ENCODE measurements at places on chromosomes 4 and X.

DNA sequence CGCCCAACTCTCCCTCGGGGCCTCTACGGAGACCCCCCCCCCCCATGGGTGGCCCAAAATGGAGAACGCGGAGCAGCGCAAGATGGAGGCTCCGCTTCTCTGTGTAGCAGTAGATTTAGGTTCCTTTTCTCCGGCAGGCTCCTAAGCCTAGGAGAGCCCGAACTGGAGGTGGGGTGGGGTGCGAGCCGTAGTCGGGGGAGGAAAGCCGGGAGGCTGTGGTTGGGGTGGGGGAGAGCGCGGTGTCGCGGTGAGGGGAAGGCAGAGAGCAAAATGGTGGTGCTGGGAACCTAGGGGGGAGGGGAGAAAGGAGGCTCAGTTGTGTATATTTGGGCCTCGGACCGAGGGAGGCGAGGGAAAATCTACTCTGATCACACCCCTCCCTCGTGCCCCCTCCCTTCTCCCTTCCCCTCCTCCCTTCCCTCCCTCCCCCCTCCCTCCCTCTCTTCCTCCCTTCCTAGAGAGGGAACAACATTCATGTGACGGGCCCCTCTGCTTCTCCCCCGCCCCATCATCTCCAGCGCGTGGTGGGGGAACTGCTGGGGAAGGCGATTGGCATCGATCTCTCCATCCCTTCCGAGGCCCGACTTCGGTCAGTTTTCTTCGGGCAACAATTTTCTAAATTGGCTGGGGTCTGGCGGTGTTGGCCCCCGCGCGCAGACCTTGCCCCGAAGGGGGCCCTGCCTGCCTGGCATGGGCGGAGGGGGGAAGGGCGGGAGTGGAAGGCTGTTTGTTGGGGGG lies at the start of gene STAG2:
Gene STAG2 (plus strand): TSS at position 439 of the 738 bp plus-strand sequence. CDS start 60,922 bp downstream, outside the sequence.
- peak; percentile 91 for DNase-seq

GRCh38 chr4:52566136-52567031 lies 92.7 kb downstream of the USP46 start:
- DNase-seq, result no peak

GRCh38 chr4:105630670-105631655 lies 77.5 kb downstream of the INTS12 start:
- no peak for DNase-seq

DNA sequence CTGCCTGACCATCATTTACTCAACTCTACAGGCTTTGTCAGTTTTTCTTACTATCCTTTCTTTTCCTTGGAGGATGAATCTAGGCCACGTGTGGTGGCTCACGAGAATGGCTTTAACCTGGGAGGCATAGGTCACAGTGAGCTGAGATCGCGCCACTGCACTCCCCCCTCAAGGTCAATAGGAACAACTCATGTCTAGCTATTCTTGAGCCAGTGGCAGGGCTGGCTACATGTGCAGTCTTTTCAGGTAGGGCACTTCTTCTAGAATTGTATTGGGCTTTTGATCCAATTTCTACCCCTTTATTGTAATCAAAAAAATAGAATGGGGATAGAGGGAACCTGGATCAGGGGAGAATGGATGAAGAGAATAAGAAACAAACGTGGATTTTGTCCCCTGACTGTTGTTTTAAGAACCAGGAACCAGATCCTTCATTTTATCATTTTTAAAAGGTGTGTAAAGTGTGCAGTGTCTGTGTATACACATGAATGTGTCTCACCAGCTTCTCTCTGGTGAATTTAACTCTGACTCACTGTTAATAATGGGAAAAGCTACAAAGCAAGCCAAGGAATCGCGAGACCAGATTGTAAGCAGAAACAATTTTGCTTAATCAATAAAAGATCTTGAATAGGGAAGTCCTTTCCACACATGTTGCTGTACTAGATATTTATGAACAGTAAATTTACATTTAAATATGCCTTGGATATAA lies 283.9 kb upstream of the GPC4 start:
- no peak for DNase-seq

DNA sequence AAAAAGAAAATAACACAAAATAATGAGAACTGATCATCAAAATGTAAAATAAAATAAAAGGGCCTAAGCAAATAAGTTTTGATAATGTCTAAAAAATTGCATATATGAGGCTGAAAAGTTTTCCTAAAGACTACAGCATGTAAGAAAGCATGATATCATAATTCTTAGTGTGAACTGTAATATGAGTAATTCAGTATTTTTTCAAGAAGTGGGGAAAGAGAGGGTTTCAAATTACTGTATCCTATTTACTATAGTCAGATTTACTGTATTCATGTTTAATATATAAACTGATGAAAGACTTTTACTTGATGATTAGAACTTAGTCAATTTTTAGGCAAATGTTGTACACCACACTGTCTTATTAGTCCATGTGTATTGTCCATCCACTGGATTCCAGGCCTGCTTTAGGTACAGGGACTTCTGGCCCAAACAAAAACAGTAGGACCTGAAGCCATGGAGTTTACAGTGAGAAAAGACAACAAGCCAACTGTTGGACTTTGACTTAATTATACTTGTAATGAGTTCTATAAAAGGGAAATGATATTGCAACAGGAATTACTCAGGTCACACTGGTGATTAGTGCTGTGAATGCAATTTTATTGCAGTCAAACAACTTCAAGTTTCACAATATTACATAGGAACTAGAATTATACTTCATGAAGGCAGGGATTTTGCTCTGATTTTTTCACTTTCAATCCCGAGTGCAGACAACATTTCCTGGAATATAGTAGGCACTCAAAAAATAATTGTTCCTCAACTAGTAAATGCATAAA lies 517.7 kb upstream of the GALNT7 start:
- DNase-seq, result no peak

GRCh38 chr4:74364652-74365491 lies at the start of gene EREG:
EREG (plus strand) TSS chr4:74365145; CDS start chr4:74365309, 164 bp downstream.
- DNase-seq, result no peak

DNA sequence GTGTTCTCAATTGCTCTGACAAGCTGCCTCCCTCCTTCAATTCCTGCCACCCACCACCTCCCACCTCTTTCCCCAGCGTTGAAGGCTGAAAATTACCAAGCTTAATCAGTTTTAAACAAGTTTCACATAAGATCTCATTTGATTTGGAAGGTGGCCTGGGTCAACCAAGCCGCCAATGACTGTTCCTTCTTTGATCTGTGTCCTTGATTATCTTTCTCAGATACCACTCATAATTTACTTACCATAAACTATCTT lies 211.4 kb downstream of the SLIT2 start:
- no peak for DNase-seq

DNA sequence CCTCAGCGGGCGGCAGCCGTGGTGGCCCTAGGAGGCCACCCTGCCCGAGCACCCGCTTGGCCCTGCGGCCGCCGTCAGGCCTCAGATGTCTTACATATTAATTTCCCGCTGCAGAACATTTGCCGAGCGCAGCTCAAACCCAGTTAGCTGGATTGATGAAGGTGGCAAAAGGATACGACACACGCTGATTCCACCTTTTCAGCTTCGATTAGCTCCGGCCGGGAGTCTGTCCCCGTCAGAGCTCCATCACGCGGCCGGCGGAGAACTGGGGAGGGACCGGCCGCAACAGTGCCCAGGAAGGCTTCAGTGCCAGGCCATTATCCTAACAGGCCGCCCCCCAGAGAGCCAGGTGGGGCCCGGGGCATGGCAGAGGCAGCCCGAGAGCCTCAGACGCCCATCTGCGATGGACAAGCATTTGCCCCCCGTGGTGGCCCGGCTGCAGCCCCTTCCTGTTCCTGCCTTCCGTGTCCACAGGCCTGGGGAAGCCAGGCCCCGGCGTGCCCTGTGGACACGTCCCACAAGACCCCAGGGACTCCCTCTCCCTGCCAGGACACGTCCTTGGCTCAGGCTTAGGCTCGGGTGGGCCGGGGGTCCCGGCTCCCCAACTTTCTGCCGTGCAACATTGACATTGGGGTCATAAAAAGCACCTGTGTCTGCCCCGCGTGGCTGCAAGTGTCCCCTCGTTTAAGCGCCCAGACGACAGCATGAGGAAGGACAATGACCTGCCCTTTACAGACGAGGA lies 133.8 kb upstream of the NKX1-1 start:
- DNase-seq, result no peak

DNA sequence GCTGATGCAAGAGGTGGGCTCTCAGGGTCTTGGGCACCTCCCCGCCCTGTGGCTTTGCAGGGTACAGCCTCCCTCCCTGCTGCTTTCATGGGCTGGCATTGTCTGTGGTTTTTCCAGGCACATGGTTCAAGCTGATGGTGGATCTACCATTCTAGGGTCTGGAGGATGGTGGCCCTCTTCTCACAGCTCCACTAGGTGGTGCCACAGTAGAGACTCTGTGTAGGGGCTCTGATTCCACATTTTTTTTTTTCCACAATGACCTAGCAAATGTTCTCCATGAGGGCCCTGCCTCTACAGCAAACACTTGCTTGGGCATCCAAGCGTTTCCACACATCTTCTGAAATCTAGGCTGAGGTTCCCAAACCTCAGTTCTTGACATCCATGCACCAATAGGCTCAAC lies 657.9 kb upstream of the CT83 start:
- DNase-seq, result no peak

DNA sequence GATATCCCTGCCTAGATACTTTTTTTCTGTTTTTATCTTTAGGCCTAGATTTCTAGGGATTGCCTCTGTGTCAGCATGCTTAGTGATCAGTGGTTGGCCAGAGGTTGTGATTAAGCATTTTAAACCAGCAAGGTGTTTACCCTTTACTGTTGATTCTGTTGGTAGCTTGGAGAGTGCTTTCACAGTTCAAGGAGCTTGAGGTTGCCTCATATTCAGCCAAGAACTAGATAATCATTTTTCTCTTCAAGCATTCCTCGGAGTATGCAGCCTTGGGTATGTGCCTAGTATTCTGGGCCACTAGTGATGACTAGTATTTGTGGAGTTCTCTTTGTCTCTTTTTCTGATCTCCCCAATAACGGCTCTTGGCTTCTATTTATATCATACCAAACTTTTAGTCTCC lies 20.4 kb downstream of the APOOL start:
- DNase-seq, result no peak

DNA sequence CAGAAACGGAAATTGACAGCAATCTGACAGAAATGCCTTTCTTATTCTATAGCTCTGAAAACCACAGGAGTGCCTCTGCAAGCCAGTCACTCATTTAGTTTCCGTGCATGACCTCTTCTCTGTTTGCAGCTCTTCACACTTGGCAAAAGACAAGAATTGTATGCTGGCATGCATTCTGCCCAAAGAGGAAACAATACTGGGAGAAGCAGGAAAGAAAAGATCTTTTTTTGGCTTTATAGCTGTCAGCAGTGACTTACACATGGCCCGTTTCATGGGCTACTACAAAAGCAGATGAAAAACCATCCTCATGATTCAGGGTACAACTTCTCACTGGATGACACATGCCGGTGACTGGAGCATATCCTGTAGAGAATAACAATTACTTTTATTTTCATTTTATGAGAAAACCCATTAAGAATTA lies 249.4 kb downstream of the ADAMTS3 start:
- no peak for DNase-seq

DNA sequence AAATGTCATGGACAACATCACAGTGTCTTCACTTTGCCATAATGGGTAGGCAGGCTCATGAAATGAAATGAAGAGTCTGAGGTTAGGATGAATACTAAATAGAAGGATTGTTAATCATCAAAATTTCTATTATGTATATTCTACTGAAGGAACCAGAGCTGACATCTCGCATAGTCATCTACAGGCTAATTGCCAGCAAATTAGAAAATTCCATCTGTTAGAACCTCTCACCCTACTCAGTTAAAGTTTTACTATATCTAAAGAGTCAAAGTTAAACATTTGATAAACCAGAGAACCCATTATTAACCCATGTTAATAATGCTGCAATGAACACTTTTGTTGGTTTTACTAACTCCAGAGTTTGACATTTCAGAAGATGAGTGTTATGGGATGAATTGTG lies 114.6 kb downstream of the ARHGAP6 start:
- no peak for DNase-seq

GRCh38 chrX:261167-261918 lies 19.8 kb upstream of the PLCXD1 start:
- DNase-seq, result no peak

GRCh38 chrX:13069771-13070416 lies 25.5 kb upstream of the FAM9C start:
- DNase-seq, result no peak

DNA sequence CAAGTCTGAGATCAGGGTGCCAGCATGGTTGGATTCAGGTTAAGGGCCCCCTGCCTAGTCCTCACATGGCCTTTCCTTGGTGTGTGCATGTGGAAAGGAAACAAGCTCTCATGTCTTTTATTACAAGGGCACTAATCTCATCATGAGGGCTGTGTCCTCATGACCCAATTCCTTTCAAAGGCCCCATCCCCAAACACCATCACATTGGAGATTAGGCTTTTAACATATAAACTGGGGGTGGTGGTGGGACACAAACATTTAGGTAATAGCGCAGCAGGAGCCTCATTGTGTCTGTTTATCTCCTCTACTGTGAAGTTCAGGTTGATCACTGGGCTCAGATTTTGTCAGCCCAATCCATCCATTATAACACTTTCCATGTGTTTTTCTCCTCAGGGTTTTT lies 41.0 kb downstream of the BEX3 start:
- DNase-seq, result no peak

GRCh38 chr4:87916626-87917025 lies 58.9 kb upstream of the SPP1 start:
- DNase-seq, result no peak

- DNase-seq, result no peak
Measured at GRCh38 chrX:45900766-45901615, 644.2 kb downstream of the ZNF674 start.

- DNase-seq, result no peak
Measured at GRCh38 chrX:9902656-9903055, 64.5 kb upstream of the CLDN34 start.

DNA sequence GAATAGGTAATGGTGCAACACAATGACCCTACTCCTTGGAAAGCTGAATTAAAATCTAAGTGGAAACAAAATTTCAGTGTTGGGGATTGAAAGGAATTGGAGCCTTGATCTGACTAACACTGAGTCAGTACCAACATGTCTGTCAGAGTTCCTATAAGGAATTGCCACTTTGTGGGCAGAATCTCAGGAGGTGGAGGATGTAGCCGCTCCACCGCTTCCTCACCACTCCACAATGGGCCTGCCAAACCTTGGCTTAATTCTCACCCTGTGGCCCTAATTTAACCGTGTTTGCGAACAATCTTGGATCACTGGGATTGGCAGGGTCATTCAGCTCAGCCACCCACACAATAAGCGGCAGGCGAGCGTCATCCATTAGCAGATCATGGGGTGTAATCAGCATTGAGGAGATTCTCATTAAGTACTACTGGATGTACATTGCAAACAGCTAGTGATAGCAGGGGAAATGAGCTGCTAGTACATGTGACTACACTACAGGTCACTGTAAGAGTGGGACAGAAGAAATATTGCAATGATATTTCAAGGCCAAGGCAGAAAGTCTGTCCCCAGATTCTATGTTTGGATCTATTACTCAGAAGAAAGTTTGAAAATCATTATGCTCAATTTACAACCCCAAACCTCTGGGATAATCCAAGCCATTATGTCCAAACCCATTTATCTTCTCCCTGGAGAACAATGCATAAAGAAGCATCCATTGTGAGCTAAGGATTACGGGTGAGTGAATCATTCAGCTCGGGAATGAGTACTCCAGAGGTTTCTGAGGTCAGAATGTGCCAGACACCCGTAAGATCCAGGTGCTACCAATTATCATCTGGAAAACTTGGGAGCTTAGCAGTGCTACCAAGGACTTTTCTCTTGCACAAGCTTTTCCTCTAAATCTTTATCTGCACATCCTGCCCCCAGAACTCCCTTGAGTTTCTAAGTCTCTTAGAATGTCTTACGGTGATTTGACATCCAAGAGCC lies 5.8 kb downstream of the SRPX start:
- DNase-seq, result no peak

GRCh38 chr4:187027272-187027671 lies 303.6 kb upstream of the FAT1 start:
- no peak for DNase-seq
